Thyroid gland (tissue), 4 donors: ENCODE measurements at places on chromosomes 6 and 20. TPM values are rescaled to one million over a fixed set of nuclear protein-coding genes. Genes with fewer than 3 reads are reported as not detected.

DNA sequence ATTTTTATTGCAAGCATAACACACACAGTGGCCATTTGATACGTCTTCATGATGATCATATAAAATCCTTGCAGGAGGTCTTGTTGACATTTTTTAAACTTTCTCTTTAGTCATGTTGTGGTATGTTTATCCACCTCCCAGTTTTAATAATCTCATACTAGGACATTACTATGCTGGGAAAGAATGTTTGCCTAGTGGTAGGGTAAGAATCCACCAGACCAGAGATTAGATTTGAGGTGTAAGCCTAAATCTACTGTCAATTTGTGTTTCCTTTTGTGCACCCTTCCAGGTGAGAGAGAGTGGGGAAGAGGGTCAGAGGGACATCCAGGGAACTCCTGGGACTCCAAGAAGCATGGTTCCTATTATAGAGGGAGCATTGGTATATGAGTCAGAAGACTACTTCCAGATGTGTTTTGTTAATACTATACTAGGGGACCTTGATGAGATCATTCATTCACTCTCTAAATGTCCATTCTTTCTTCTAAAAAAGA lies 298.3 kb upstream of the SASH1 start:
- DNase-seq: no peak
- H3K27ac ChIP-seq: no peak overlapping the region
- H3K4me3 ChIP-seq: no peak overlapping the region

DNA sequence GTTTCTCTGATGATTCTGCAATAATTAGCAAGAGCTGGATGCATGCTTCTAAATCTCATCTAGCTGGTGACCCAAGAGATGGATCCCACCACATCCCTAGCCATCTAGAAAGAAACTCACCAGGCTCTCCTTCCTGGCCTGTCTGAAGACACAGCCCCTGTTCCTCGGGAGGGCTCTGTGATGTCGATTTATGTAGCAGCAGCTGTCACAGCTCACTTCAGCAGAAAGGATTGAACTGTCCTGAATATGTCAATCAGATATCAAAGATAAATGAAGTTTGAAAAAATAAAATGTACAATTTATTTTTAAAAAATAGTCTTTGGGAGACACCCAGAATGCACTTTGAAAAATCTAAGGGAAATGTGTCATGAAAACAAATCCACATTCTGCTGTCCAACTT lies 67.3 kb upstream of the TSHZ2 start:
- no peaks in the 10 kb centered on the region for H3K36me3 ChIP-seq
- H3K4me3 ChIP-seq: no peak overlapping the region
- H3K4me1 ChIP-seq: no peaks in the 10 kb centered on the region
- H3K27ac ChIP-seq: no peak overlapping the region

DNA sequence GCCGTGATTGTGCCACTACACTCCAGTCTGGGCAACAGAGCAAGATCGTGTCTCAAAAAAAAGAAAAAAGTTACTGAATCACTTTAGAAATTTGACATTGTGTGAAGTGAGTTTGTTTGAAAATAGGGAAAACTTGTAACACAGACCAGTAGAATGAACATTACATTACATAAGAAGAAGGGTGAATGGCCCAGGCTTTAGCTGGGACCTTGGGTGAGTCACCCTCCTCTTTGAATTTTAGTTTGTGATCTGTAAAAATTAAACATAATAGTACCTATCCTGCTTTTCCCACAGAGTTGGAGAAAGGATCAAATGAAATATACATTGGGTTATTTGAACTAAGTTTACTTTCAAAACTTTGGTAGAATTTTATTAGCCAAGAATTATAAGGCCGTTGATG lies 56.3 kb downstream of the KCNS1 start:
- H3K27me3 ChIP-seq: no peaks in the 10 kb centered on the region
- no peak overlapping the region for H3K4me3 ChIP-seq
- no peak overlapping the region for H3K27ac ChIP-seq
- no peak for DNase-seq
- H3K36me3 ChIP-seq: no peaks in the 10 kb centered on the region

The TUBB2B gene
- total RNA-seq: 6.1 TPM
